ENCODE measurements at places on chromosomes 2 and 18. TPM values are rescaled to one million over a fixed set of nuclear protein-coding genes. Genes with fewer than 3 reads are reported as not detected.
A peak's percentile ranks its signal among the peaks of the same experiment; 100 is the strongest.

The CYP27C1 gene
- 0.10 TPM for total RNA-seq

The HOXD10 gene
- not detected for total RNA-seq

GRCh38 chr2:11537951-11538350, 4.1 kb downstream of the GREB1 start:
- DNase-seq: no peak

DNA sequence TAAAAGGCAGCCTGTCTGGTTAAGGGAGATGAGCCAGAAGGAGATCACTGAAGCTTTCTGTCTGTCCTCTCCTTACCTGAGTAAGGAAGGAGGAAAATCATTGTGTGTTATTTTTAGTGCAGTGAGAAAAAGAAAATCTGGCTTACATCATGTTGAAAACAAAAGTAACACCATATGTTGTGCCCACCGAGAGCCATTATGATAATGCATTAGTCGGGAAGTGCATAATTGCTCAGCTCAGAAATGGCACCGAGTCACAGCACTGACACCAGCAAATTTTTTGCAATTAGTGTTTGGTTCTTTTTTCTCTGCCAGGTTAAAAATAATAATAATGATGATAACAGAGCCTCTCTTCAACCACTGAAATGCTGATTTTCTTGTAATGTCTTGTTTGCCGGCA, 46.6 kb downstream of the HNMT start:
- DNase-seq: no peak

- DNase-seq: no peak
Observed at GRCh38 chr2:209523041-209523740, 99.3 kb downstream of the MAP2 start.

DNA sequence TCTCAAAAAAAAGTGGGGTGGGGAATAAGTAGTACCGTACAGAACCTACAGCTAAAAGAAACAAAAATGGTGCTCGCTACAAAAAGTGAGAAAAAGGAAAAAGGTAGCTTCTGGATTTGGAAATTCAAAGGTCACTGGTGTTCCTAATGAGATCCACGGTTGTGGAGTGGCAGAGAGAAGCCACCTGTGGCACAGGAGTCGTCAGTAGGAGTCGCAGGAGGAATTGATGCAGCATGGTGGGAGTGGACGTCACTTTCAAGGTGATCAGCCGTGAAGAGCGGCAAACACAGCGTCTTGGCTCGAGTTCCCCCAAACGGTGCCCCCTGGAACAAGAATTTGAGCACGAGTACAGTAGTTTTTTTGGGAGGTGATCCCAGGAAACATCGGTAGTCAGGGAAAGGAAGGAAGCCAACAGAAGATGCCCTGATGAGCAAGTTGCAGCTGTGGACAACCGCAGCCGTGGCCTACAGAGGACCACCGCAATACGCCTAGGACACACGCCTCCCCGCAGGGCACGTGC, 1.4 kb upstream of the TTL start:
- no peak for DNase-seq

DNA sequence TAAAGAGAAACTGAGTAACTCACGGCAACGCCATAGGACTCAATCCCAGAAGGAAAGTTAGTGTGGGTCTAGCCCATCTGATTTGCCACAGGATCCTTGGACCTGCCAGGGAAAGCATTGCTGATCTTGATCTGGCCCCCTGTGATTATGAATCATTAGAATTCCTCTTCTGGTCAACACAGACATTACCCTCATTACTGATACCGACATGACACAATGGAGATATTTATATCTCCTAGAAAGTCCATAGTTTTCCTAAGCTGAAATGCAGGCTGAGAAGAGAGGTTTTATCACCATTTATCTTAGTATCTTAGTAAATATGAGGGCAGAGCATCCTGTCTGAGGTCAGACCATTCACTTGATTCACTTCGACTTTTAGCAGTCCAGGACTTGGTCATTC, 75.5 kb upstream of the CCDC68 start:
- no peak for DNase-seq

The DNER gene
- 1.6 TPM for total RNA-seq

DNA sequence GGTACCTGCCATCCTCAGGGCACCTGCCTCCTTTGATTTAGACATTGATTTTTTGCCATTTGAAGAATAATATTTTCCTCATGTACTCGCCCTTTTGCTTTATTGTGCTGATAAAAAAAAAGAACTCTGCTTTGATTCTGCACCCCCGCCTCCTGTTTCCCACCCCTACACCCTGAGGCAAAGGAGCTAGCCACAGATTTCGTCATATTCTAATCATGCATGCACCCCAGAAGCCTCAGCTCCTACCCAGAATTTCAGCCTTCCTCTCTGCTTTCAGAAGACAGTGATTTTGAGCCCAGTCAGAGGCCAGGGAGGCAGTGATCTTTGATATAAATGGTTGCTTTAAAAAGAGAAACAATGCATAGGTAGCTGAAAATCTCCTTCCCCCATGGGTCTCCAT, 329.0 kb downstream of the PTPRM start:
- DNase-seq: no peak

DNA sequence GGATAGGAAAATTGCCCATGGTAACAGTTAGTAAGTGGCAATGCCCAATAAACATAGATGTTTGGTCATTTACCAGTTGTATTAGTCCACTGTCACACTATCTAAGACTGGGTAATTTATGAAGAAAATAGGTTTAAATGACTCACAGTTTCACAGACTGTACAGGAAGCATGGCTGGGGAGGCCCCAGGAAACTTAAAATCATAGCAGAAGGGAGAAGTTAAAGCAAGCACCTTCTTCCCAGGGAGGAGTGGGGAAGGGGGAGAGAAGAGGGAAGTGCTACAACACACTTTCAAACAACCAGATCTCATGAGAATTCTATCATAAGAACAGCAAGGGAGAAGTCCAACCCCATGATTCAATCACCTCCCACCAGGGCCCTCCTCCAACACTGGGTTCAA, 23.4 kb downstream of the NR4A2 start:
- DNase-seq: no peak

DNA sequence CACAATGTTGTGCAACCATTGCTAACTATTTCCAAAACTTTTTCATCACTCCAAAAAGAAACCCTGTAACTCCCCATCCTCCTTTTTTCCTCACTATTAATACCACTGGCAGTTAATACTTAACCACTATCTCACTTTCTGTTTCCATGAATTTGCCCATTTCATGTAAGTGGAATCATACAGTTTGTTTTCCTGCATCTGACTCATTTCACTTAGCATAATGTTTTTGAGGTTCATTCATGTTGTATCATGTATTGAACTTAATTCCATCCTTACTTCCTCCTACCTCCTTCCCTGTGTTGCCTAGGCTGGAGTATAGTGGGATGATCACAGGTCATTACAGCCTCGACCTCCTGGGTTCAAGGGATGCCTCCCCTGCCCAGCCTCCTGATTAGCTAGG, 68.3 kb downstream of the FAM117B start:
- no peak for DNase-seq

The C2orf78 gene
- not detected for total RNA-seq

The COL6A3 gene
- 59.5 TPM for total RNA-seq

- DNase-seq: no peak
Observed at GRCh38 chr2:241195506-241196130, 7.1 kb downstream of the ANO7 start.

The ZBTB7C gene
- total RNA-seq: 2.1 TPM

GRCh38 chr18:40414155-40414754, 1540.8 kb upstream of the PIK3C3 start:
- no peak for DNase-seq

- no peak for DNase-seq
Observed at GRCh38 chr2:235161565-235161964, 209.7 kb downstream of the SH3BP4 start.

The RFX8 gene
- not detected for total RNA-seq

The FIGN gene
- 16.6 TPM for total RNA-seq

The LIMS4 gene
- total RNA-seq: 2.8 TPM

DNA sequence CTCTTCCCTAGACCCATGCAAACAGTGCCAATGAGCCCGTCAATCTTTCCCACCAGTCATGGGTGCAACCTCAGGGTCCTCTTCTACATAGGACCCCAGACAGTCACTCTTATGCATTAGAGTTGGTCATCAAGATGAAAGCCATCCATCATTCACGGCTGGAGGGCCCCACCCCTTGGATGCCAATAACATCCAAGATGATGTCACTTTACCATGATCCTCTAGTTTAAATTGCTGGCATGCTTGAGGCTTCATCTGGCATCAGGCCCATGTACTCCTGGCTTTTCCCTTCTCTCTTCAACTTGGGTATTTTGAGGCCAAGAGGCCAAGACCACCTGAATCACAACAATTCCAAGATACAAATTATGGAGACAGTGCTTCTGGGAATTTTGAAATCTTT, 91.1 kb upstream of the MAPK4 start:
- no peak for DNase-seq

GRCh38 chr2:62281663-62282062, 85.7 kb downstream of the B3GNT2 start:
- no peak for DNase-seq

- DNase-seq: no peak
Observed at GRCh38 chr18:3321133-3321812, 59.3 kb downstream of the MYL12B start.

- no peak for DNase-seq
Observed at GRCh38 chr2:126748188-126748760, 92.3 kb downstream of the GYPC start.

GRCh38 chr2:205772983-205773382, 90.7 kb downstream of the NRP2 start:
- DNase-seq: no peak

GRCh38 chr2:62785810-62786597, 80.5 kb downstream of the EHBP1 start:
- no peak for DNase-seq

GRCh38 chr2:204293884-204294747, 251.2 kb upstream of the PARD3B start:
- no peak for DNase-seq

DNA sequence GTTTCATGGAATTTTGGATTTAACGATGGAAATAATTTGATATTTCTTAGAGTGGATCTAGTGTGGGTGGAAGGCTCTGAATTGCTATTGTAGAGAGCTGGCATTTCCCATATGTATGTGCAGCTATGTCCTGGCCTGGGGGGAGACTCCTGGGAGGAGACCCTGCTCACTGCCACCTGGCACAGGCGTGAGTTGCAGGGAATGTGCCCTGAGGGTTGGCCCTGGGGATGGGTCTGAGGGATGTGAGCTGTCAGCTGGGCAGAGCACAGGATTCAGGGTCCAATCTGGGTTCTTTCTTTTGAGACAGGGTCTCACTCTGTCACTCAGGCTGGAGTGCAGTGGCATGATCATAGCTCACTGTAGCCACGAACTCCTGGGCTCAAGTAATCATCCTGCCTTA, 120.2 kb downstream of the CLIP4 start:
- no peak for DNase-seq

GRCh38 chr2:108910011-108910431, 79.0 kb downstream of the EDAR start:
- DNase-seq: no peak

DNA sequence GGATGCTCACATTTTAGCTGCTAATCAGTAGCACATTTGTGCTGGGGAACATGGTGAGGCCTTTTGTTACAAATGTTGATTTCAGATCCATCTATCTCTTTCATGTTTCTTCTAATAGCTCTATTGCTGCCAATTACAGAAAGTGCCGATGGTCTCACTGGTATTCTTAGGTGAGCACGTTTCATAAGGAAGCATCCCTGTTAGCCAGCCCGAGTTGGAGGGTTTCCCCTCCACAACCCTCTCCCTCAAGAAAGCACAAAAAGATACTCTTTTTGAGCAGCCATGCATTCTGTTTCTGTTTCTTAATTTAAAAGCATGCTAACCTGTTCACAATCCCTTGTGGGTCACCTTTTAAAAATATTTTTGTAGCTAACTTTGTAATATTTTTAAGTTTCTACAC, 30.8 kb upstream of the ST8SIA5 start:
- DNase-seq: no peak

The UGT1A5 gene
- not detected for total RNA-seq

DNA sequence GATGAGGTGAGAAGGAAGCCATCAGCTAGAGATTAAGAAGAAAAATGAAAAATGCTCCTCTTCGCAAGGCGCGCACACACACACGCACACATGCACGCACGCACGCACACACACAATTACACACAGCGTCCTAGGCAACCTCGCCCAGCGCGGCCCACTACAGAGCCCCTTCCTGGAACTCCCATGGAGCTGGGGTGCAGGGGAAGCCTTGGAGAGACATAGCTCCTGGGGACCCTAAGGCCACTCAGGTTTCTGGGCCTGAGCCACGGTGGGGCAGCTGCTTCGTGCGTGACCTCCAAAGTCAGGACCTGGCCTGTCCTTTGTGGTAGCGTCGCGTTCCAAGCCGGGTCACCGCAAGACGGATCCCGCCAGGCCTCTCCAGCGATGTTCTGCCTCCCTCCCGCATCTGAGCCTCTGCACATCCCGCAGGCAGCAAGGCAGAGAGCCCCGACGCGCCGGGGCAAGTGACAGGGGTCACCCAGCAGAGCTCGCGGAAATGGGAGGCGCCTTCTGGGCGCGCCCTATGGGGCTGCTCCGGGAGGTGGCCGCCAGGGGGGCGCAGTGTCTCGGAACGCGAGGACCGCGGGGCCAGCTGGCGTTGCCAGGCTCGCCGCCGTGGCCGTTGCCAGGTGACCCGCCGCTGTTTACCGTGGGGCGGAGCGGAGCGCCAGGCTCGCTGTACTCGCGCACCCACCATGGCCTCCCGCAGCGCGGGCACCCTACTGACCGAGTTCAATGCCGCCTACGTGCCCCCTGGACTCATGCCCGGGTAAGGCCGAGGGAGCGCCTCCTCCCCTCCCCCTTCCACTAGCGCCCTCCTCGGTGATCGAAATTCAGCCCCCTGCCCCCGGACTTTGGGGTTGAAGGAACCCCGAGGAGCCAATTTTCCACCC, 79.0 kb downstream of the CIB4 start:
- DNase-seq: peak; percentile 75

GRCh38 chr18:12155996-12156395, 62.4 kb downstream of the ANKRD62 start:
- no peak for DNase-seq

DNA sequence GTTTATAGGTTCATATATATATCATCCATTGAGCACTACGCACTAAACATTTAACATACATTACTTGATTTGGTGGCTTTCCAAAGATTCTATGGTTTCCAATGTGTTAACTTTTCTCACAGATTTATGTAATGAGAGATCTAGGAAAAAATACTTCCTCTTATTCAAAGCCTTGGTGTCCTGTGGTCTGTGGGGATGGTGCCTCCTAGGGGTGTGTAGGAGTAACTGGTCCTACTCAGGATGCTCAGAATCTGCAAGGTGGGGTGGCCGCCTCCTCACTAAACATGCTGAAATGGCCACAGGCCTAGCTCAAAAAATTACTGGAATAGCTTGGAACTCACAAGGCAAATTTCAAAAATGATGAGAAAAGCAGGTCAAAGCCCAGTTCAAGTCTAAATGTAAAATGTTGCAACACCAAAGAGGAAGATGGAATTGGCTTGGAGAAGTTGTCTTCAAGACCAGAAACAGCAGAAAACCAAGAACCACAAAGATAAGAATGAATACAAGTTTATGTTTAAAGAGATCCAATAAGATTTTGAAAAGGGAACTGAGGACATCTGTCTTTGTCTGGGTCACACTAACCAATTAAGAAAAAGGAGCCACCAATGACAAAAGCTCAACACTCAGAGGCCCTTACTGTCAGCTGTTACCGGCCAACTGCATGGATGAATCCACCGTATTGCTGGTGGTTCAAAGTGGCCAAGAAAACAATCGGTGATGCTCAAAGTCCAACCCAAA, 11.5 kb downstream of the GPR55 start:
- no peak for DNase-seq

All from left ventricle myocardium superior (tissue), 1 donor.